Substantia nigra (tissue), 51 donors: ENCODE measurements at places on chromosomes 2 and 18.

DNA sequence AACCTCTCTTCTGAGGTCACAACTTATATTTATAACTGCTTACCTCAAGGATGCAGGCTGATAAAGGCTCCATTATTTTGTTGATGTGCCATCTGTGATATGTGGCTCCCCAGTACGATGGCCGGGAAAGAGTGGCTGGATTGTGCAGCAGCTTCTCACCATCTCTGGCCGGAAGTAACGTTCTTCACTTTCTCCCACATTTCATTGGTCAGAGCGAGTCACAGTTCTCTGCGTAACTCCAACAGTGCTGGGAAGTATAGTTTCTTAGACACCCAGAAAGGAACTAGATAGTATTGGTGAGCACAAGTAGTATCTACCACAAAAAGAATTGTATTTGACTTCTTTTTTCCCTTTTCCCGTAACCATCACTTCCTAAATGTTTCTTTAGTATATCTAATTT lies 28.7 kb downstream of the ZSWIM2 start:
- DNase-seq, result no peak

GRCh38 chr18:8468921-8469335 lies 140.3 kb upstream of the RAB12 start:
- no peak for DNase-seq

DNA sequence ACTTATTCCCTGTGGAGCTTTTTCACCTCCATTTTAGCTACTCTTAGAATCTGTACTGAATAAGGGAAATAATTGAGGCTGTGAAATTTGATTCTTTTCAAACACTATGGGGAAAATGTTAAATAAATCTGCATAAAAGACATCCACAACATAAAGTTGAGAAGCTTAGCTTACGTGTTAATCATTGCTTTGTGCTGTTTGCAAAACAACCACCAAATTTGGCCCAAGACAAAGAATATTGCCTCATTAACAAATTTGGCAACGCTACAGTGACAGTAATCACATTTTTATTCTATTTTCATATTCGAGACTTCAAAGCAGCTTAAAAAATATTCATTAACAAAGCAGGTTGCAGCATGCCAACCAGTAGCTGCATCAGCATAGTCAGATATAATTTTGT lies 437.6 kb downstream of the DPP10 start:
- DNase-seq, result no peak

DNA sequence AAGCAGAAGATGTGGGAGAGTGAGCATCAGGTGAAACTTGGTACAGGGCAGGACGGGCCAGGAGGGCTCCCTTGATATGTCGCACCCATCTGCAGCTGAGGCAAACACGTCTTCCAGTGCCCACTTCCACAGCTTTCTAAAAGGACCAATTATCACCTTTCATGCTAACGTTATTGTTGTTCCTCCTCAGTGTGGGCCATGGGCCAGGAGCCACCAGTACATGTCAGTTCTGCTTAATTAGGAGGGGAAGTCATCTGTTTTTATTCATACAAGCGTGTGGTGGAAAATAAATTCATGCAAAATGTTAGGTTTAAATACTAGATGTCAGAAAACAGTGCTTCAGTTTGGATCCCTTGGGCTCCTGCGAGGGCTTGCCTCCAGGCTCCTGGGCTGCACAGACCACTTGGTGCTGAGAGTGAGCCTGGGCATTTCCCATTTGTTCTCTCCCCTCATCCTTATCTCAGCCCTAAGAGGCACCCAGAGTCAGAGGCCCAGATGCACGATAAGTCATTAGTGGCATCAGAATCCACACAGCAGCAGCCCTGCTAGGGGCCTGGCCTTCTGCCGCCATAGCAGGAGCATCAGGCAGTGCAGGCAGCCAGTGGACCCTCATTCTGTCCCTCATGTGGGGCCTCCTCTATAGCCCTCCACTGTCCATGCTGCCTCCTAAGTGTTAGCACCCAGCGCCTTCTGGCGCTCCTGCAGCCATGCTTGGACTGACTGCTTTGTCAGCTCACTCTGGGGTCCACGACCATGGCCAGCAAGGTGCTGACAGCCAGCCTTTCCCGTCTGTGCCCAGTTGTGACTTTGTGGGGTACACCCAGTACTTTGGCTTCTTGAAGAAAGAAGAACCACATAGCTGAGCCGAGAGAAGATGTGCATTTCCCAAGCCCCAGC lies 539.8 kb upstream of the RAB6C start:
- DNase-seq, result no peak

DNA sequence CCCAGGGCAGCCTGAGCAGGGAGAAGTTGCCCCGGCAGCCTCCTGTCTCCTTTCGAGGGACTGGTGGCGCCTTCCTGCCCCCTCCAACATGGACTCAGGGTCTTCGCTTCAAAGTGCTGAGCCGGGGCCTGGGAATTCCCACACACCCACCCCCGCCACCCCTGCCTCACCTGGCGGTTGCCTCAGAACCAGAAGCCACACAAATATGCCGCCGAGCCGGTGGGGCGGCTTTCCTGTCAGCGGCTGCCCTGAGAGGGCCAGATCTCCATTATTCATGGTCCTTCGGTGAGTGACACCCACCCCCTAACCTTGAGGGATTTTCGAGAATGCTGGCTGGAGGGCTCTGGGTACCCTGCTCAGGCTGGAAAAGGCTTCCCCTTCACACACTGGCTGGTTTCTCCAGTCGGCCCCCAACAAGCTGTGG lies 71.7 kb downstream of the SMAD7 start:
- no peak for DNase-seq

DNA sequence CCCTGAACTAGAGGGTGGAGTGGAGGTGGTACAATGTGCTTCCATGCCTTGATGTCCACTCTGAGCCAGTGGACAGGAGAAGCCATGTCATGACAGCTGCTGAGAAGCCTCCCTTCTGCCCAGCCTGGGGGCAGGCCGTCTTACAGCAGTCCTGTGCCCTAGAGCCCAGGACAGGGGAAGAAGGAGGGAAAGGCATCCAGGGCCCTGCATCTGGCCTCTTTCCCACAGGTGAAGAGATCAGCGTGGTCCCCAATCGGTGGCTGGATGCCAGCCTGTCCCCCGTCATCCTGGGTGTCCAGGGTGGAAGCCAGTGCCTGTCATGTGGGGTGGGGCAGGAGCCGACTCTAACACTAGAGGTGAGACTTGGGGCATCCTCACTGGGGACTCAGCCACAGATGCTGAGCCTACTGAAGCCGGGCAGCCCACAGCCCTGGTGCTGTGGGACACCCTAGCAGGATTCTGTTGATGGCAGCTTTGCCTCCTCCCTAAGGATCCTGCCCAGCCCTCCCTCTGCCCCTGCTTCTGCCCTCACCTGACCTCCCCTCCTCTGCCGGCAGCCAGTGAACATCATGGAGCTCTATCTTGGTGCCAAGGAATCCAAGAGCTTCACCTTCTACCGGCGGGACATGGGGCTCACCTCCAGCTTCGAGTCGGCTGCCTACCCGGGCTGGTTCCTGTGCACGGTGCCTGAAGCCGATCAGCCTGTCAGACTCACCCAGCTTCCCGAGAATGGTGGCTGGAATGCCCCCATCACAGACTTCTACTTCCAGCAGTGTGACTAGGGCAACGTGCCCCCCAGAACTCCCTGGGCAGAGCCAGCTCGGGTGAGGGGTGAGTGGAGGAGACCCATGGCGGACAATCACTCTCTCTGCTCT lies 3.1 kb downstream of the IL36RN start:
- no peak for DNase-seq

GRCh38 chr2:26269571-26270158 lies 24.9 kb downstream of the HADHB start:
- DNase-seq, result no peak

DNA sequence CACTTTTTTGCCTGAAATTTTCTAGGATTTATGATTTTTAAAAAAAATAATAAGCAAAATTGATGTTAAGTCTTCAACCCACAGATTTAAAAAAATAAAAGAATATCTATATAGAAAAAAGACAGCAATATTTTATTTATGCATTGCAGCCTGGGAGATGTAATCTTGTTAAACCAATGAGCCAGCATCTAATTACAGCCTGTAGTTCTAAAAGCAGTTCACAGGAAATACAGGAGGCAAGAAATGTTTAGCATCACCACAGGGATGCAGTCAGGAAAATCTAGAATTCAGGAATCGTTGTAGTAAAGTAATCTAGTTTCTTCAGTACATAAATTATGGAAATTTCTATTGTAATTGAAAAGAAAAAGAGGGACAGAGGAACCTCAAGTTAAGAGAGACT lies 17.2 kb downstream of the UGGT1 start:
- no peak for DNase-seq

DNA sequence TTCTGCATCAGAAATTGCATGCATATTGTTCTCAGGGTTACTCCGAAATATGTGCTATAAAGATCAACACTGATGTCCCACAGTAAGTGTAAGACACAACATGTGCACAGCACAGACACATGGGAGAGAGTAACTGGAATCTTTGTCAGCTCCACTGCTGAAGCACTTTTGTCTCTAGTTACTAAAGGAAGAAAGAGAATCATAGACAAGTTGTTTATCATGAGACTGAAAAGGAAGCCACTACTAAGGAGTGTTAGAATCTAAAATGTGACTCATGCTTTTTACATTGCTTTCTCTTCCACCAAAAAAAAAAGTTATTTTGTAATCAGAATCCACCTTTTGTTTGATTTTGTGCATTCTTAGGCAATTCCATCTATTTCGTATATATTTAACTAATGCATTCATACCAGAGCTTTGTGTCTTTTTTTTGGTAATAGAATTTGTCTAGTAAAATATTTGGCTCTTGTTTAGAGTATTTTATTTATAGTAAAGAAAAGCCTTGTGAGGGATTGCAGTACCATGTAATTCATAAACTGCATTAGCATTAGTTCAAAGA lies 502.4 kb downstream of the FBXO15 start:
- DNase-seq, result no peak
